ENCODE measurements at places on chromosomes 1 and 21.

- ATAC-seq: no peak
Measured at GRCh38 chr1:233777566-233777965, 126.9 kb upstream of the SLC35F3 start.

GRCh38 chr1:147099192-147099591, 73.1 kb downstream of the PRKAB2 start:
- ATAC-seq: no peak

DNA sequence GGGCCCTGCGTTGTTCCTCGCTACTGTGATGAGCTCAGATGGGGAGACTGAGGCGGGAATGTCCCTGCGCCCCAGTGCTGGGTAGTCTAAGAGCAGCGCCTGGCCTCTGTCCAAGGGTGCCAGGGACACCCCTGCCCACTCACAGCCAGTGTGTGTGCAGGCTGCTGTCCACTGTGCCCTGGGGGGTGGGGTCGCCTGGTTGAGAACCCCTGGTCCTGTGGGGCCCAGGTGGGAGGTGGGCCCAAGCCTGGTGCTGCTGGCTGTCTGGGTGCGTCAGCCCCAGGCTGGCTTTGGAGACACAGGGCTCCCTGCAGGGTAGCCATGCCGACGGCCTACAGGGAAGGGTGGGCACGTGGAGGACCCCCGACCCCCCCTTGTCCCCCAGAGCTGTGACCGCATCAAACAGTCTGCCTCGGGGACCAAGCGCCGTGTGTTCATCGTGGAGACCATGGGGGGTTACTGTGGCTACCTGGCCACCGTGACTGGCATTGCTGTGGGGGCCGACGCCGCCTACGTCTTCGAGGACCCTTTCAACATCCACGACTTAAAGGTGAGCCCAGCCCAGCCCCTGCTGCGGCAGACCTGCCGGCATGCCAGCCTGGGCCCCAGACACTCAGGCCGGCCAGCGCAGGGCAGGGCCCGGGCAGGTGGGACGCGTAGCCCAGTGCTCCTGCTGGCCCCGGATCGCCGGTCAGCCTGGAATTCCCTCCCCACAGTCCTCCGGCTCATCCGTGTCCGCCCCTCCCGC, 14.9 kb downstream of the CFAP410 start:
- ATAC-seq: no peak

- ATAC-seq: no peak
Measured at GRCh38 chr1:95614197-95614596, 380.2 kb downstream of the RWDD3 start.

GRCh38 chr1:25642574-25643108, 26.1 kb downstream of the MAN1C1 start:
- peak; percentile 86 for ATAC-seq

Data from activated CD4-positive, CD25-positive, alpha-beta regulatory T cell treated with anti-CD3 and anti-CD28 coated beads, Interleukin-2, amount 50 U/mL, for 24 hours (primary cell).